ENCODE measurements at places on chromosomes 7 and 10. TPM values are rescaled to one million over a fixed set of nuclear protein-coding genes. Genes with fewer than 3 reads are reported as not detected.

DNA sequence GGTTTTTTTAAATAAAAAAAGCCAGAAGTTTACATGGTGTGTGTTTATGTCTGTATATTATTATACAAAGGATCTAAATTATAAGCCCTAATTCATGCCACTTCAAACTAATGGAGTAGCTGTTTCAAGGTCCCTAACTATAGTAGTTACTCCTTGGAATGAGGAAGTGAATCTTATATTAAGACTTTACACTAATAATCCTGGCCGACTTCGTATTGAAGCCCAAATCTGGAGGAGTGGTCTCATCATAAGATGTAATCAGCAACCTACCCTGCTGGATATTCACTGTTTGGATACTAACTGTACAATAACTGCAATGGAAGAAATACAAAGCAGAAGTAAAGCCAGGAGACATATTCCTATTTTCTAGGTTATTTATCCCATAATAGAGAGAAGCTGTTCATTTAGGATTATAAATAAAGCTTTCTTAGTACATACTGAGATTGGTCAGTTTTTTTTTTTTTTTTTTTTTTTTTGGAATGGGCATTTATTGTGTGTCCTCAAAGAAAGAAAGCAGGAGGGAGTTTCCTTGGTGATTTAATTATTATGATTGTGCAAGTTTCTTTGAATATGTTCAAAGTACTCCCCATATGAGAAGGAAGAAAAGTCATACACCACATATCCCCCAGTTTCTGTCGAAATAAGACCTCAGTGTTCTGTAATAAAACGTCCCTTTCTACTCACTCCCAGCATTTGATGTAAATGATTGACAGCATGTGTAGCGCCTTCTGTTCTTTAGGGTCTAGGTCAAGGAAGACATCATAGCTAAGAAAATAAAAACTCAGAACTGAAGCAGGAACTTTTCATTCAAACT lies 397.8 kb downstream of the EXOC4 start:
- no peak for DNase-seq

Gene FAM131B
- 0.37 TPM for polyA plus RNA-seq

DNA sequence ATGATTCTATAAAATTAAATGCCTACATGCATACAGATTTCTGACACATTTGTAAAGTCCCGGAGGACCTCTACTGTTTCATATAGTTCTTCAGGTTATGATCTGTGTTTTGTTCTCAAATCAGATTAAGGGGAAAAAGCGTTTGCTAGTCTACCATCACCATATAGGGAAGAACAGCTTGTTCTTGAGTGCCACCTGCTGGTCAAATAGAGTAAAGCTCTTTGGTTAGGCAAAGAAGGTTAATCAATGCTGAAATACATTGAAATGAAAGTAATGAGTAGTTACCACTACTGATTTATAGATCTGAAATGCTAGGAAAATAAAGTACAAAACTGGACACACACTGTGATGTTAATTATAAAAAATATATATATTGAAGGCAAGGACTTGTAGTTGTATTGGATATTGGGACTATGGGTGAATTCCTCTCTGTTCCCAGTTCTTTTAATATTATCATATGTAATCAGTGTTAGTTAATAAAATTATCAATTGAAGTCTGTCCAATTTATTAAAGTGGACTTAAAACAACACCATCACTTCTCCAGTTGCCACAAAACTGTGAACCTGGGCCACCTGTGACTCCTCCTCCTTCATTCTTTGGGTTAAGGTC lies 72.6 kb upstream of the PDLIM1 start:
- no peak for DNase-seq

Gene NME8
- not detected for polyA plus RNA-seq

DNA sequence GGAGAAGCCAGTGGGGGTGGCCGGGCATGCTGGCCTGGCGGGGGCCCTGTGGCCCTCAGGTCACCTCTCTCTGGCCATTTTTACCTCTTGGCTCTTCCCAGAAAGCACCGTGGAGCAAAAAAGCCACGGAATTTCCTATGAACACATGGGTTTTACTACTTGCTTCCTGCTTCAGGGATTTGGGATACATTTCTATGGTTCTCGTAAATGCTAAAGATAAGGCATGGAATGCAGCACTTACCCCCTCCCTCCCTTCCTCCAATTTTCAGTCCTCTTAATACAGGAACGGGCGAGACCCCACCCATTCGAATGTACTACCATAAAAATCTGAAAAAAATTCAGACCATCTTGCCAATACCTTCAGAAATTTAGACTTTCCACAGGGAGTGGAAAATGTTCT lies 279.7 kb downstream of the ARHGAP12 start:
- DNase-seq, result no peak

Gene RGR
- polyA plus RNA-seq, result 0.16 TPM

Gene MEPCE
- polyA plus RNA-seq, result 15.1 TPM

GRCh38 chr7:99221866-99222265 lies 14.0 kb upstream of the KPNA7 start:
- no peak for DNase-seq

DNA sequence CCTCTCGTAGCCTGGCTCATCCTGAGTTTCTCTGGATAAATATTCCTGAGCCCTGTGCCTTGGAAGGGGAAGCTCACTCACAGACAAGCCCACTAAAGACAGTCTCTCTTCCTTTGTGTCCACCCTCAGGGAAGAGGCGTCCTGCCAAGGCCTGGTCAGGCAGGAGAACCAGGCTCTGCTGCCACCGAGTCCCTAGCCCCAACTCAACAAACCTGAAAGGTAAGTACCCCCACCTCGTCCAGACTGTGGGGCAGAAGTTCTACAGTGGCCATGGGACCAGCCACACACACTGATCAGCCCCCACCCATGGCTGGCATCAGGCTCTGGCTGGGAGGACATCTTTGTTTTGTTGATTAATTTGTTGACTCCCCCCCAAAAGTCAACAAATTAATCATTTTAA lies 2.8 kb downstream of the GPR15LG start:
- DNase-seq, result no peak

Gene EPHA1
- 0.73 TPM for polyA plus RNA-seq

GRCh38 chr10:88332503-88333247 lies 250.4 kb downstream of the RNLS start:
- no peak for DNase-seq

DNA sequence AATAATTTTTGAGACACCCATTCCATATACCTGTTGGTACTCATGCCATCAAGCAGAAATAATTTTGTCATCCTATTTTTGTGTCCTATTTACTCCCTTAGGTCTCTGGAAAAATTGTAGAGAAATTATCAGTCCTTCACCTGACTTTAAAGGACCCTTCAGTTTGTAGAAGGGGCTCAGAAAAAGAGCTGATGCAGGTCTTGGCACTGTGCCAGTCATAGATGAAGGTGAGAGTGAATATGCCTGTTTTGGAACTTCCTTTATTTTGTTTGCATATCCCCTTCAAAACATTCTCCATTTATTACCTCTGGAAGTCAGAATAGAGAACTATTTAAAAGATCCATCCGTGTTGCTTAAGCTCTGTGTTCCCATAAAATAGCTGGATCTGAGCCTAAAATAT lies 321.0 kb upstream of the TPK1 start:
- DNase-seq, result no peak

Gene FFAR4
- polyA plus RNA-seq, result 0.07 TPM

Gene PDLIM1
- 152 TPM for polyA plus RNA-seq

Gene FKBP6
- polyA plus RNA-seq, result not detected

- no peak for DNase-seq
Measured at GRCh38 chr10:132274581-132274980, 33.2 kb downstream of the STK32C start.

Gene TMEM213
- polyA plus RNA-seq, result not detected

DNA sequence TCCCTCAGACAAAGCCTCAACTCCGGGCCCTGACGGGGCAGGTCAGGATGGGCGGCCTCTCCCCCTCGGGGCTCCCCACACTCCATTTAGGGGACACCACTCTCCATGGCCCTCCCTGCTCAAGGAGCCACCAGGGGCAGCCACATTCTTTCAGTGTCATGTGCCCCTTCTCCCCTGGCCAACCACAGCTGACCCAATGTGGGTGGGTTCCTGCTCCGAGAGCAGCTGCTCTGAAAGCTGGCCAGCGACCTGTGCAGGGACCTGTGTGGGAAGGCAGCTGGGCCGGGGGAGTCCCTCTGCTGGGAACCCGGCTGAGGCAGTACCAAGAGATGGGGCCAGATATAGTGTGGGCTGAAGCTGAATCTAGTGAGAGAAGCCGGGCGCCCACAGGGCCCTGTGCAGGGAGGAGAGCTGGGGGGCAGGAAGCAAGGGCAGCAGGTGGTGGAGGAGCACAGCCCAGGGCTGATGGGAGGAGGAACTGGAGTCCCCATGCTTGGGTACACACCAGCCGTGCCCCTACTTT lies 40.6 kb upstream of the NPFFR1 start:
- DNase-seq, result no peak

DNA sequence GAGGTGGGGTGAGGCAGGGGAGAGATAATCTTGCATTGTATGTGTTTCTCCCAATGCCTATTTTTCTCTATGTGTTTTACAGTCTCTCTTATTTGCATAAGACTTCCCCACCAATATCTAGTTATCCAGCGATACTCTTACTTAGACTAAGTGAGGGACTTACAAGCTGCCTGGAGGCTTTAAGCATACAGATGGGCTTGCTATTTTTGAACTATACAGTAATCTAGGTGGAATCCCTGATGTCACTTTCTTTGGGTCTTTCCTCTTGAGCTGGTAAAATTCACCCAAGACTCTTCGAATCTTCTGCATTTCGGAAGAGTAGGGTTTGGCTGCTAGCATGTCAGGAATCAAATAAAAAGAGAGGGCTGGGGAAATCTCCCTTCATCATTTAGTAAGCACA lies 76.6 kb downstream of the NDUFB2 start:
- no peak for DNase-seq

Gene OR2A42
- polyA plus RNA-seq, result 0.07 TPM

- no peak for DNase-seq
Measured at GRCh38 chr10:89738551-89739209, 37.3 kb downstream of the KIF20B start.

GRCh38 chr7:100952641-100953040 lies 3.3 kb downstream of the MUC3A start:
- DNase-seq, result no peak

DNA sequence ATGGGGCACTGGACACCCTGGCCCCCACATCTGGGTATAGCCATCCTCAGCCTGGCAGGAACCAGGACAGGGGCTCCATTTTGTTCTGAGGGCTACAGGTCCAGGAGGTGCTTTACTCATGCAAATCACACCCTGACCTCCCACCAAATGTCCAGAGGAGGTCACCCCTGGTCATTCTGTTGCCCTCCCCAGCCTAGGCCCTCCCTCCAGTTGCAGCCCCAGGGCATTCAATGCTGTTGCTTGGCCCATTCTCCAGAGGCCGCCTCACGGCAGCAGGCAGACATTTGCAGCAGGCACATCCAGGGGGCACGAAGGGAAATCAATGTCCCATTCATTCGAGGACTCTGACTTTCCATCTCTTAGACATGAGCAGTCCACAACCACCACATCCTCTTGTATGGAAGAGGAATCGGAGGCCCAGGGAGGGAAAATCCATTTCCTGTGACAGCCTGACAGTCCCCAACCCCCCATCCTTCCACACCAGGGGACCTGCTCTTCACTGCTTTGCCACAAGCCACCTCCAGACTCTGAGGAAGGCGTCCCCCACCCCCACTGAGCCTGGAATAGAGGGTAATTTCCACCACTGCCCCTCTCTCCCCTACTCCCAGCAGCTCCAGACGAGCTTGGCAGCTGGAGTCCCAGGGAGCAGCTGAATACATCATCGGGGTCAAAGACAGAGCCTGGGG lies 76.2 kb upstream of the UNC5B start:
- no peak for DNase-seq

Gene STEAP2
- 1.4 TPM for polyA plus RNA-seq

GRCh38 chr10:129760003-129760315 lies 204.1 kb downstream of the EBF3 start:
- DNase-seq, result no peak

GRCh38 chr10:71435571-71436267 lies 39.0 kb downstream of the CDH23 start:
- DNase-seq, result peak; percentile 41

GRCh38 chr10:118725886-118726500 lies 28.8 kb downstream of the CACUL1 start:
- DNase-seq, result no peak

DNA sequence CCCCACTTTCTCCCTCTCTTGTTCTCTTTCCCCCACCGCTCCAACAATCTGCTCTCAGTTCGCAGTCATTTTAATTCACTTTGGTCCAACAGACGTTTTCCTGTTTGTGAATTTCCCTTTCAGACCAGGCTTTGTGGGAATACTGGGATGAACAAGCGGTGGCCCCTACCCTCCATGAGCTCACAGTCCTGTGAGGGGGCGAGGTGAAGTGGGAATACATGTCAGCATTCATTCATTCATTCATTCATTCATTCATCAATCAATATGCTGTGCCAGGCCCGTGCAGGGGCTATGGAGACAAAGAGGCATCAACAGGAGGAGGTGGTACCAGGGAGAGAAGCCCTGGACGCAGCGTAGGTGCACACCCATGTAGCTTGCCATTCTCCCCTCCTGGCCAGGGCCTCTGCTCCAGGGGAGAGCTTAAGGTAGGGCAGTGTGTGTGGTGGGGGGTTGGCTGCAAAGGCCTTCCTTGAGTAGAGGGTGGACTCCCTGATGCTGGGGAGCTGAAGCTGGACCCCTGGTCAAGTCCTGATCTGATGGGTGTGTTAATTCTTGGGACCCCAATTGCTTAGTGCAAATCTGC lies 16.1 kb downstream of the PRF1 start:
- no peak for DNase-seq

Gene ZCWPW1
- polyA plus RNA-seq, result 7.5 TPM

- no peak for DNase-seq
Measured at GRCh38 chr10:82661701-82662100, 786.7 kb downstream of the NRG3 start.

Gene UCN3
- not detected for polyA plus RNA-seq

GRCh38 chr7:158549176-158549615 lies 38.4 kb downstream of the PTPRN2 start:
- no peak for DNase-seq

DNA sequence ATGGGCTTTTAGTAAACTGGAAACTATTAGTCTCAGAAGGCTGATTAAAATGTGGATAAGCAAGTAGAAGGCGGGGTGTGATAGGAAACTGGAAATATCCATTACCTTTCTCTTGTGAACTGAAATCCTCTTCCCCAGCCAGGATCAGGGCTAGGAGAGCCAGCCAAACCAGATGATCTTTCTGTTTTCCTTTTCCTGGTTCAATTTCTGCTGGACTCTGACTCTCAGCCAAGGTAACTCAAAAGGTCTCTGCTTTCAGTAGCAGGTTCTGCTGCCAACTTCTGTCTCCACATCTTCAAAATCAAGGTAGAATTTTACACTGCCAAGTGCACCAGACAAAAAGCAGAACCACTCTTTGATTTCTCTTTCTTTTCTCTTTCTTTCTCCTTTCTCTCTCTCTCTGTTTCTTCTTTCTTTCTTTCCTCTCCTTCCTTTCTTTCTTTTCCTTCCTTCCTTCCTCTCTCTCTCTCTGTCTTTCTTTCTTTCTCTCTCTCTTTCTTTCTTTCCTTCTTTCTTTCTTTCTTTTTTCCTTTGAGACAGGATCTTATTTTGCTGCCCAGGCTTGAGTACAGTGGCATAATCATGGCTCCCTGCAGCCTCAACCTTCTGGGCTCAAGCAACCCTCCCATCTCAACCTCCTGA lies 30.8 kb downstream of the OTUD1 start:
- DNase-seq, result no peak

DNA sequence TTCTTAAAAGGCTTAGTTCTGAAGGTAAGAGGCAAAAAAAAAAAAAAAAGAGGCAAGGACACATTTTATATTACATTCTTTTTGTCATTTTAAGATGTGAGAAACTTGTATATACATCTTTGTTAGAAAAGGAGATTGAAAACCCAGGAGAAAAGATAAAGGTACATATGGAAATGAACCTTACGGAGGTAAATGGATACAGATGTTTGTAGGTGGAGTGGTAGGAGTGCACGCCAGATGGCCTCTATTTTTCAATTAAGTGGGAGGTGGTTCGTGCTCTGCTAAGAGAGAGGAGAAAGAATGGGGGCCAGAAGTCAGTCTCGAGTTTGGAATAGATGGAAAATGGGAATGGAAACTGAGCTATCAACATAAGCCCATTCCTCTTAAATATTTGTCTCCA lies 622.5 kb upstream of the GHITM start:
- DNase-seq, result no peak
